ENCODE measurements at places on chromosomes 12 and 14. TPM values are rescaled to one million over a fixed set of nuclear protein-coding genes. Genes with fewer than 3 reads are reported as not detected.

The SYT1 gene
- total RNA-seq, result 3.5 TPM

The CRACR2A gene
- total RNA-seq, result 12.4 TPM

The KRT83 gene
- not detected for total RNA-seq

The GXYLT1 gene
- 9.3 TPM for total RNA-seq

The SERPINA12 gene
- total RNA-seq, result not detected

The GLS2 gene
- 0.20 TPM for total RNA-seq

The EPS8 gene
- total RNA-seq, result 38.4 TPM

The DIO3 gene
- not detected for total RNA-seq

The EPYC gene
- total RNA-seq, result not detected

The FGF6 gene
- not detected for total RNA-seq

The KRT75 gene
- not detected for total RNA-seq

The GALNT16 gene
- total RNA-seq, result 0.12 TPM

The STRAP gene
- total RNA-seq, result 92.0 TPM

The PRPH gene
- total RNA-seq, result not detected

The CCDC38 gene
- not detected for total RNA-seq

The DBX2 gene
- not detected for total RNA-seq

The KRT72 gene
- total RNA-seq, result not detected

The DIP2B gene
- 10.8 TPM for total RNA-seq

The DHRS2 gene
- total RNA-seq, result 7.1 TPM

The HAL gene
- total RNA-seq, result not detected

The MAPKAPK5 gene
- 26.8 TPM for total RNA-seq

The TMEM132C gene
- not detected for total RNA-seq

The SERPINA9 gene
- total RNA-seq, result not detected

The CCDC177 gene
- total RNA-seq, result not detected

The KRT77 gene
- total RNA-seq, result not detected

The DCAF11 gene
- 42.9 TPM for total RNA-seq

The PABPN1 gene
- total RNA-seq, result 45.6 TPM

The IFI27L1 gene
- total RNA-seq, result 8.9 TPM

The PIWIL1 gene
- total RNA-seq, result not detected

The SERPINA1 gene
- 0.78 TPM for total RNA-seq

The APOF gene
- total RNA-seq, result not detected

The TAS2R8 gene
- total RNA-seq, result 0.20 TPM

The SELPLG gene
- 1.7 TPM for total RNA-seq

The TCL1A gene
- not detected for total RNA-seq

The DAO gene
- not detected for total RNA-seq

The ZFHX2 gene
- not detected for total RNA-seq

The RHOJ gene
- total RNA-seq, result 0.12 TPM

The SERPINA5 gene
- 0.49 TPM for total RNA-seq

The PHETA1 gene
- 2.3 TPM for total RNA-seq

The PPM1H gene
- total RNA-seq, result 0.10 TPM

The RNASE3 gene
- not detected for total RNA-seq

The TEX52 gene
- total RNA-seq, result not detected

The GDF11 gene
- total RNA-seq, result 1.6 TPM

The AKAP3 gene
- 2.3 TPM for total RNA-seq

The MYF6 gene
- not detected for total RNA-seq

The ENDOU gene
- not detected for total RNA-seq

The IFNG-AS1 gene
- not detected for total RNA-seq

The CD27 gene
- total RNA-seq, result not detected

The CRIP1 gene
- not detected for total RNA-seq

The LBHD2 gene
- total RNA-seq, result not detected

The GAS2L3 gene
- 79.4 TPM for total RNA-seq

The VDR gene
- 22.9 TPM for total RNA-seq

The TXNRD1 gene
- total RNA-seq, result 209 TPM

Data from RPMI7951 (cell line).